Thyroid gland (tissue), 4 donors: ENCODE measurements at places on chromosomes 11 and 22.

DNA sequence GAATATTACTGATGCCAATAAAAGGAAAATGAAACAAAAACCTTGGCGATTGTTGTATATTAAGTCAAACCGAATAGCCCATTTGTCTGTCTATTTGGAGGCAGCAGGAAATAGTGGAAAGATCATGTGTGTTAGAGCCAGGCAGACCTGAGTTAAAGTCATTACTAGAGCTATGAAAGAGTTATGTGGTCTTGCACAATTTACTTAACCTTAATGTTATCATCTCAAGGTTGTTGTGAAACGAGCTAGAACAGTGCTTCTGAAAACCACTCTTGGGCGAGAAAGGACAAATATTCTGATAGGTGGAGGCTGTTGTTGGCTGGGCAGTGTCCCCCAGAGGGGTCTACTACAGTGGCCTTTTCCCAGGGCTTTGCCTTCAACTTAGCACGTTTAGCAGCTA is 60.0 kb upstream of the NUP160 start:
- no peak for DNase-seq

- DNase-seq = no peak
Measured at GRCh38 chr11:45385423-45385822, 99.3 kb upstream of the SYT13 start.

GRCh38 chr11:11229647-11230046 is 123.4 kb downstream of the CSNK2A3 start:
- no peak for DNase-seq

DNA sequence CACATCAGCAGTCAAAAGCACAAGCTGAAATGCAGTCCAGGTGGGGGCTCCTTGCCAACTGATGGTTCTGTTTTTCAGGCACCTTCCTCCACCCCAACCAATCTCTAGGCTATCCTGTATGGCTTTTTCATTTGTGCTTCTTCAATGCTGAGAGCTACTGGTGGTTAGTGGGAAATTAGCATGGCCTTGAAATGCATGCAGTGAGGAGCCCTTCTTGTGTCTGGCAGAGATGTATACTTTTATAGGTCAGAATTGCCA is 167.4 kb downstream of the NAV2 start:
- DNase-seq = no peak

DNA sequence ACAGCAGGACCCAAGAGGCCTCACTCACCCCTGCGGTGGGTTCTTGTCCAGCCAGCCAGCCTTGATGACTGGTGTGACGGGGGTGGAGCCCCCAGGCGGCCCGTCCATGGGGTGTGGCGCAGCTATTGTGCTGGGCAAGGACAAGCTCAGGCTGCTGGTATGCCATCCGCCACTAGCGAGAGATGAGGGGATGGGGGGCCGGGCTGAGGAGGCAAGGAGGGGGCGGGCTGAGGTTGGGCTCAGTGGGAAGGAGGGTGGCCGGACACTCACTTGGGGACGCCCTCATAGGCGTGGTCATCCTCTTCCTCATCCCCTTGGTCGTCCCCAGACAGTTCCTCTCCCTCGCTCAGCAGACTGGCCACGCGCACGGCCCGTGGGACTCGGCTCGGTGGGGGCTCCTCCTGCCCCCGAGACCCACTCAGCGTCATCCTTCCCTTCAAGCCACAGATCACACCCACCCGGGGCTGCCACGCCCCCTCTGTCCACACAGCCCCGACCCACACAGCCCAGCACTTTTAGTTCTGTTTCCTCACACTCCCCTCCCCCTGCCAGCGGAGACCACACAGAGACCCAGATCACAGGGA is 38.0 kb upstream of the PDE2A start:
- no peak for DNase-seq

DNA sequence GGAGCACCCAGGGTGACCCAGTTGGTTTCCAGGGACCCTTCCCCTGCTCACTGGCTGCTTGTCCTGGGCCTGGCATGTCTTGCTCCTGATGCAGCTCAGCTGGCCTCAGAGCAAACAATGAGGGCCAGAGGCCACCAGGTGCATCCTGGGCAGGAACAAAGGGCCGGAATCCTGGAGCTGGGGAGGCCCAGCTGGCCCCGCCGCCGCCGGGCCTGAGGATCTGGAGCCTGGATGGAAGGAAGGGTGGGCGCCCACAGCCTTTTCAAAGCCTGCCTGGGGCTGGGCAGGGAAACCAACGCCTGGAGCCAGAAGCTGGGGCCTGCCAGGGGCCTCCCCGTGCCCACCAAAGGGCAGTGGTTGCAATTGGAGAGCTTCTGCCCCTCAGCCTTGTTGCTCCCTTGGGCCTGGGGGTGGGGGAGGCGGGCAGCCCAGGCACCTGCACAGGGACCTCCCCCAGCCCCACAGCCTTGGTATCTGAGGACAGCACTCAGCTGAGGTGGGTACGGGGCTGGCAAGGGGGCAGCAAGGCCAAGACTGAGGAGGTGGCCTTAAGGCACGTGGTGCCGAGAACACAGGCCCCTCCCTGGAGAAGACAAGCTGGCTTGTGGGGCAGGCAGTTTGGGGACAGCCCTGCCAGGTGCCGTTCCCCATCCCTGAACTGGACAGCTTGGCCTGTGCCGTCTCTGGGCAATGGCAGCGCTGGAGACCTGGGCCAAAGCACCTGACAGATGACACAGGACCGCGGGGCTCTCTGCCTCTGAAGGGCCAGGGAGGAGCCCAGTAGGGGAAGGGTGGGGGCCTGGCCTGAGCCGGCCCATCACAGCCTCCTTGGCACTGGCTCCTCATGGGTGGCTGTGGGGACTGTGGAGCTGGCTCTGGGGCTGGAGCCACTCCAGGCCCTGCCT is 7.1 kb upstream of the ADORA2A start:
- peak; percentile 31 for DNase-seq

DNA sequence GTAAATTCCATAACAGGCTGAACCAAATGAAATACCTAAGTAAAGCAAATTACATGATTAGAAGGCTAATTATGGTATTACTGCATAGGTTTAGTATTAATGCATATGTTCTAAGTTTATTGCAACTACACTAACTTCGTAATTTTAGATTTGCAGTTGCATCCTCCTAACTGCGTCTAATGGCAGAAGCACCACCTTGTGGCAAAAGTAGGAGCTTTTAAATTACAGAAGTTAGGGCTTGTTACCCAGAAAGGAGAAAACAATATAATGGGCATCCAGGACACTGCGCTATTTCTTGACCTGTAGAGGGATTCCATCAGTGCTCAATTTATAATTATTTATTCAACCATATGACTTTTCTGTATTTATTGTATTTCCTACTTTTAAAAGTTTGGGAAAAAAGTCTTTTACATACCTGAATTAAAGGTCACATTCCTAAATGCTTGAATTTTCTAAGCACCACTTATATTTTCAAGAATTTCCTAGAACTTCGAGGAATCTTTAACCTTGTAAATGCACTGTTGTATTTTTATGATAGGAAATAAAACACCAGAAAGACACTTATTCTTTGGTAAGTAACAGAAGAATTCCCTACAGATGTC is 16.3 kb upstream of the GPR83 start:
- DNase-seq = no peak

DNA sequence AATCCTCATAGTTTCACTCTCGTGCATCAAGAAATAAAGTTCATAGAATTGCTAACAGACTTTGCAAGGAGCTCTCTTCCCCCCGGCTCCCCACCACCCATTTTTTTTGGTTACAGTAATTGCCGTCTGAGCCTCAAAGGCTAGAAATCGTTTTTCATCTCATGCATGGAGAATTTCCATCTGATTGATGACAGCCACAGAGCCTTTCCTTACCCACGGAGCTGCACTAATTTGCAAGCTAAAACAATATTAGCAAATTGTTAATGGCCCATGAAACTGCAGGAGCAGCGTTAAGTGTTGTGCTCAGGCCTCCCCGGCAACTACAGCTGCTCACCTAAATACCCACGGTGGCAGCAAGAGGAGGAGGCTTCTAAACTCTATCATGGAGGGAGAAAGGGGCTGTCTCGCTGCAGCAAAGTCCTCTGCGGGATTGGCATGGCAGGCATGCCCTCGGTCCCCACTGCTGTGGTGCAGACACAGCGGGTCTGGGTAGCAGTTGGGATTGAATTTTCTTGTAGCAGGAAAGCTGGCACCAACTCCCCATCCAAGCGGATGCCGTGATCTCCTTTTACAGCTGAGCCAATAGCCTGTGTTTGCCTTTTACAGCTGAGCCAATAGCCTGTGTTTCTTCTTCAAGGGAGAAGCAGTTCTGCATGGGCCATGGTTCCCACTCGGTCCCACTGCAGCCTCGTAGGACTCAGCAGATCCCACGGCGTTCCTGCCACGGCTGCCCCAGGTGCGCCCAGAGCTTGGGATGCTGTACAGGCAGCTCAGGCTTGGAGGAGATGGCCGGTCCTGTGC is 412.3 kb downstream of the BRD1 start:
- DNase-seq = no peak

- DNase-seq = peak; percentile 57
Measured at GRCh38 chr11:65588199-65589054, 7.2 kb downstream of the KCNK7 start.

- DNase-seq = peak; percentile 92
Measured at GRCh38 chr22:50293441-50294318, 13.8 kb downstream of the PLXNB2 start.

DNA sequence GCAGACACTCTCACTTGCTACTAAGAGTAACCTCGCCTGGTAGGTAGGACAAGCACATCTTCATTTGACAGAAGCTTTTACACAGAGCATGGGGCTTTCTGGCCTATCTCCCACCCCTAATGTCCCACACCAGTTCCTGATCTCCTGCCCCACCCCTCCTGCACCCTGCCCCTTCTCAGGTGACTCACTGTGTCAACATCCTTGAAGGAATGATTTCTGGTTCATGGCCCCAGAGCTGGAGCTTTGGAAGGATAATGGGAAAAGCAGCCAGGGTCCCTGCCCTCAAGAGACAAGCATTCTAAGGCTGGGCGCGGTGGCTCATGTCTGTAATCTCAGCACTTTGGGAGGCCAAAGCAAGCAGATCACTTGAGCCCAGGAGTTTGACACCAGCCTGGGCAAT is 47.2 kb downstream of the LRFN4 start:
- no peak for DNase-seq

- no peak for DNase-seq
Measured at GRCh38 chr22:26783885-26784284, 126.5 kb downstream of the MIAT start.

GRCh38 chr22:47802421-47802820 is 1040.0 kb downstream of the TBC1D22A start:
- DNase-seq = no peak

DNA sequence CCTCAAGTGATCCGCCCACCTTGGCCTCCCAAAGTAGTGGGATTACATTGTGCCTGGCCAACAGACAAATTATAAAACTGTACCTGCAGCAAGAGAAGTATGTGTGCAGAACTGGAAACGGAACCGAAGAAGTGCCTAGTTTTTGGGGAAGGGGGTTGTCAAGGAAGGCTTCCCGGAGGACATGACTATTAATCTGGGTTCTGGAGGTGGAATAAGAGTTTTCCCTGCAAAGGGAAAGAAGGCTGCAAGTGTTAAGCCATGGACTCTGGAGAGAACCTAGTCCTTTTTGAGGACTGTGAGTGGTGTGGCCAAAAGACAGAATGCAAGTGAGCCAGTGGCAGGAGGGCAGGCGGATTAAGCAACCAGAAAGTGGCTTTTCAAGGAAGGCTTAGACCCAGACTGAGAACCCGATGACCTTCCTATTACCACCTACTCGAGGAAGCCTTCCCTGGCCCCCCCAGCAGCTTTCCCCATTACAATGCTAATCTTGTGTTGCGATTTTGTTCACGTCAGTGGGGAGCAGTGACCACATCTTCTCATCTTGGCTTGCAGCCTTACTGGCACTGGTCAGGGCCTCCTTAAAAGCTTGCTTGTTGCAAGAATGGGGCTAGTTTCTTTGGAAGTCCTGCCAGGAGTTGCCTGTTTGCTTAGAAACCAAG is 5.7 kb upstream of the SEPTIN3 start:
- DNase-seq = peak; percentile 79

DNA sequence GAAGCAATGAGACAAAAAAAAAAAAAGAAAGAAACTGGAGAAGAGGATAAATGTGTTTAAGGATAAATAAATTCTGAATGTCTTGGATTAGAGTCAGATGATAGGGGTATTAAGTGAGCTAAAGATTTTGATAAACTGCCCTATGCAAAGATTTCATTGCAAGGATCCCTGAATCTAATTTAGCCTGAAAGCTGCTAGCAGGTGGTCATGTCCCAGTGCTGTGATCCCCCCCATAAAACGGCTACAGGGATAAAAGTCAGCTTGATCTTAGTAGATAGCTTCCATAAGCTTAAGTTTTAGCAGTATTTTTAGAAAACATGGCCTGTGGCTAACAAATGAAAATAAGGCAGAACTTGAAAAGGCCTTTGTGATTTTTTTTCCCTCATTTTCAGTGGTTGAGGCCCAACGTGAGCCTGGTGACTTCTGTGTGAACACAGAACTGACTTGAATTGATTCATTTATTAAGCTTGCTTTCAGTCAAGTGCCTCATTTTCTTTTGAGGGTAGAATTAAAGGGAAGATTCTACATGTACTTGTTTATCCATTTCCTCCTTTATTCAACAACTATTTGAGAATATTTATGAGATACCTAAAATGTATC is 44.5 kb downstream of the CD44 start:
- no peak for DNase-seq

GRCh38 chr22:47107431-47107830 is 345.0 kb downstream of the TBC1D22A start:
- DNase-seq = no peak

DNA sequence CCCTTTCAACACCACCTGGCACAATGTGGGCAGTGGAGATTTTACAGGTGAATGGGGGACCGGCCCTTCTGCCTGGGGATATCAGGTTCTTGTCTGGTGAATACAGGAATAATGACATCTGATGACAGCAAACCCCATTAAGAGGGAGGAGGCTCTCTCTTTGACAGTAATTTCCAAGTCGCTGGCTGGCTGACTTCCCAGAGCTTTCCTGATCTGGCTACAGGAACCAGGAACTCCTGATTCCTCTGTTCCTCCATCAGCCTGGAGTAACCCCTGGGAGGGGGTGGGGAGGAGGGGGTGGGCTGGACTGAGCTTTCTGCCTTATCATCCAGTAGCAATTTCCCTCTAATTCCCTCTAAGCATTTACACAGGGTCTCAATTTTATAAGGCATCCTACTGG is 3.7 kb upstream of the MIEF1 start:
- peak; percentile 20 for DNase-seq

- DNase-seq = no peak
Measured at GRCh38 chr11:17526326-17526725, 17.9 kb downstream of the USH1C start.

DNA sequence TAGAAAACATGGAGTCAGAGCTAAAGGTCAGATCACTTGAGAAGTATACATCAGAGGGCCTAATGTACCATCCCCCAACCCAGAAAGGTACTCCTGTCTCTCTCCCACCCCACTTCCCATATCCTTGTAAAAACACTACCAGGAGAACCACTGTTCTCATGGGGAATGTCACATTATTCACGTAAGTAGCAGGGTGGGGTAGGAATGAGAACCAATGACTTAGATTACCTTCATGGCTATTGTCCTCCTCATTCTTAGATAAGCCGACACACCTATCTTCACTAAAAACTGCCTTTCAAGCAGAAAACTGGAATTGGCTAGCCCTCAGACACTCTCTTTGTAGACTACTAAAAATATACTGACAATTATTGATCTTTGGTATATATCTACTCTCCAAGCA is 63.6 kb downstream of the CEP57 start:
- DNase-seq = no peak

- DNase-seq = no peak
Measured at GRCh38 chr11:34823197-34823596, 93.0 kb downstream of the APIP start.

- DNase-seq = no peak
Measured at GRCh38 chr22:39457198-39457555, 365 bp downstream of the MGAT3 start.

- DNase-seq = no peak
Measured at GRCh38 chr11:14672635-14673034, 29.0 kb downstream of the PDE3B start.

- DNase-seq = peak; percentile 47
Measured at GRCh38 chr11:70076461-70076931, 1.6 kb upstream of the ANO1 start.

- no peak for DNase-seq
Measured at GRCh38 chr11:113546757-113547507, 71.7 kb upstream of the DRD2 start.
